Epithelial cell of alveolus of lung (primary cell): ENCODE measurements at places on chromosomes 7 and 10. TPM values are rescaled to one million over a fixed set of nuclear protein-coding genes. Genes with fewer than 3 reads are reported as not detected.

CRHR2 gene
- not detected in 2 replicates for total RNA-seq

CTAGE4 gene
- total RNA-seq, result 0.72 TPM in 1 of 2 replicates, not detected in the other

CRYGN gene
- total RNA-seq, result not detected in 2 replicates

FGL2 gene
- total RNA-seq, result 0.26 and 1.9 TPM in 2 replicates

EIF3B gene
- 83.0 and 133 TPM in 2 replicates for total RNA-seq

PRXL2A gene
- 26.3 and 36.1 TPM in 2 replicates for total RNA-seq

GPR141 gene
- total RNA-seq, result 0.26 TPM in 1 of 2 replicates, not detected in the other

ANKRD22 gene
- total RNA-seq, result not detected in 2 replicates

PTCD1 gene
- 4.0 and 7.2 TPM in 2 replicates for total RNA-seq

PLAC9 gene
- total RNA-seq, result 13.4 and 14.5 TPM in 2 replicates

CFTR gene
- total RNA-seq, result 0.13 and 23.3 TPM in 2 replicates

MYPN gene
- total RNA-seq, result 0.13 and 0.32 TPM in 2 replicates

ZNF853 gene
- total RNA-seq, result 5.8 and 6.5 TPM in 2 replicates

NKX2-3 gene
- not detected in 2 replicates for total RNA-seq

HHEX gene
- 11.0 and 19.4 TPM in 2 replicates for total RNA-seq

EPO gene
- total RNA-seq, result 0.48 TPM in 1 of 2 replicates, not detected in the other

SPDYE1 gene
- not detected in 2 replicates for total RNA-seq

AKR1C1 gene
- 12.9 and 72.8 TPM in 2 replicates for total RNA-seq

SRI gene
- total RNA-seq, result 82.4 and 94.8 TPM in 2 replicates

PALD1 gene
- total RNA-seq, result 2.3 and 2.5 TPM in 2 replicates

SUN3 gene
- not detected in 2 replicates for total RNA-seq

ADAM8 gene
- total RNA-seq, result 4.5 and 6.0 TPM in 2 replicates

ADAM12 gene
- total RNA-seq, result 3.4 and 8.1 TPM in 2 replicates

SH2D4B gene
- total RNA-seq, result 0.13 TPM in 1 of 2 replicates, not detected in the other

RBP3 gene
- total RNA-seq, result not detected in 2 replicates

TRPV5 gene
- total RNA-seq, result not detected in 2 replicates

MOGAT3 gene
- not detected in 2 replicates for total RNA-seq

OPN4 gene
- not detected in 2 replicates for total RNA-seq

UPK3B gene
- 0.91 TPM in 1 of 2 replicates, not detected in the other for total RNA-seq

FGFBP3 gene
- total RNA-seq, result 0.52 and 2.2 TPM in 2 replicates

NACAD gene
- 3.4 and 6.1 TPM in 2 replicates for total RNA-seq

SPOCK2 gene
- total RNA-seq, result 0.26 and 3.0 TPM in 2 replicates

ARHGAP19 gene
- 9.8 and 11.3 TPM in 2 replicates for total RNA-seq

IFIT3 gene
- 9.0 and 18.0 TPM in 2 replicates for total RNA-seq

COL26A1 gene
- 1.4 TPM in 1 of 2 replicates, not detected in the other for total RNA-seq

SYCE1 gene
- total RNA-seq, result not detected in 2 replicates

CHN2 gene
- total RNA-seq, result 0.40 and 1.3 TPM in 2 replicates

OR2A12 gene
- not detected in 2 replicates for total RNA-seq

PHYHIPL gene
- total RNA-seq, result not detected in 2 replicates

KRIT1 gene
- total RNA-seq, result 12.0 and 33.0 TPM in 2 replicates

CYP2W1 gene
- total RNA-seq, result not detected in 2 replicates

LLCFC1 gene
- total RNA-seq, result not detected in 2 replicates

LRIT1 gene
- total RNA-seq, result not detected in 2 replicates

ANLN gene
- 31.0 and 69.4 TPM in 2 replicates for total RNA-seq

SAP25 gene
- total RNA-seq, result 1.5 TPM in 1 of 2 replicates, not detected in the other

RAPGEF5 gene
- 1.8 and 4.7 TPM in 2 replicates for total RNA-seq

CNPY1 gene
- total RNA-seq, result not detected in 2 replicates

NPY4R gene
- 0.13 TPM in 1 of 2 replicates, not detected in the other for total RNA-seq

EIF3A gene
- total RNA-seq, result 74.6 and 79.5 TPM in 2 replicates

TMEM213 gene
- not detected in 2 replicates for total RNA-seq

GNAT3 gene
- 0.16 TPM in 1 of 2 replicates, not detected in the other for total RNA-seq

EPDR1 gene
- 4.6 and 11.4 TPM in 2 replicates for total RNA-seq

FZD8 gene
- total RNA-seq, result 1.8 and 10.7 TPM in 2 replicates

CREM gene
- total RNA-seq, result 34.4 and 47.8 TPM in 2 replicates
